ENCODE measurements at places on chromosomes 1 and 21. TPM values are rescaled to one million over a fixed set of nuclear protein-coding genes. Genes with fewer than 3 reads are reported as not detected.

The CA6 gene
- not detected for total RNA-seq

The TMEM82 gene
- total RNA-seq = not detected

The SLC45A1 gene
- 13.8 TPM for total RNA-seq

The FAM43B gene
- not detected for total RNA-seq

The ZMYND12 gene
- total RNA-seq = 0.25 TPM

The SH2D5 gene
- total RNA-seq = 10.4 TPM

The AIM2 gene
- not detected for total RNA-seq

The SLC44A3 gene
- 9.6 TPM for total RNA-seq

- no peak for DNase-seq
These were observed 71.5 kb upstream of the CXADR start for GRCh38 chr21:17441370-17441769.

DNA sequence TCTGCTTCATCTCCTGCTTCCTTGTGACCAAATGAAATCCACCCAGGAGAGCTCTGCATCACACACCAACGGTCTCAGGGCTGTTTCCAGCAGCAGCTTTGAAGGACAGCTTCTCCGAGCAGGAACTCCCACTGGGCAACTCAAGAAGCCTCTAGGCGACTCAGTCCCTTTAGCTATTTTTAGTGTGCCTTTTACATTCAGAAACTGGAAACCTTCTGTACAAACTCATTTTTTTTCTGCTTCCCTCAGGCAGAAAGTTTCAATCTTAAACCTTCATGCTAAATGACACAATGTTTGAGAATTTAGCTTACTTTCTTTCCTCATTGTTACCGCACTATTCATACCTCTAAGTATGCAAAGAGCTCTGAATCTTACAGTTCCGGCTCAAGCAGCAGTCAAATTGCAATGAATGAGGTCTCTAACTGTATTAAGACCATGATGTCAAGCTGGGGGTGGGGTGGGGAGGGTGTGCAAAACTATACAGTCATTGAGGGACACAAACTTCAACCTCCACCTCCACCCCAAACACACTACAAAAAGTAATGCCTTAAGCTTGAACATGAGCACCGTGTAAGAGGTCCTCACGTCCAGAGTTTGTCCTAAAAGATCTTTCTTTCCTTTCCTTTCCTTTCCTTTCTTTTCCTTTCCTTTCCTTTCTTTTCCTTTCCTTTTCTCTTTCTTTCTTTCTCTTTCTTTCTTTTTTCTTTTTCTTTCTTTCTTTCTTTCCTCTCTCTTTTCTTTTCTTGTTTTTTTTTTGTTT is 16.4 kb upstream of the TARBP1 start:
- DNase-seq = no peak

GRCh38 chr1:107820801-107821200 is 144.2 kb downstream of the VAV3 start:
- no peak for DNase-seq

- DNase-seq = no peak
These were observed 113.9 kb downstream of the CAPN8 start for GRCh38 chr1:223551610-223552009.

DNA sequence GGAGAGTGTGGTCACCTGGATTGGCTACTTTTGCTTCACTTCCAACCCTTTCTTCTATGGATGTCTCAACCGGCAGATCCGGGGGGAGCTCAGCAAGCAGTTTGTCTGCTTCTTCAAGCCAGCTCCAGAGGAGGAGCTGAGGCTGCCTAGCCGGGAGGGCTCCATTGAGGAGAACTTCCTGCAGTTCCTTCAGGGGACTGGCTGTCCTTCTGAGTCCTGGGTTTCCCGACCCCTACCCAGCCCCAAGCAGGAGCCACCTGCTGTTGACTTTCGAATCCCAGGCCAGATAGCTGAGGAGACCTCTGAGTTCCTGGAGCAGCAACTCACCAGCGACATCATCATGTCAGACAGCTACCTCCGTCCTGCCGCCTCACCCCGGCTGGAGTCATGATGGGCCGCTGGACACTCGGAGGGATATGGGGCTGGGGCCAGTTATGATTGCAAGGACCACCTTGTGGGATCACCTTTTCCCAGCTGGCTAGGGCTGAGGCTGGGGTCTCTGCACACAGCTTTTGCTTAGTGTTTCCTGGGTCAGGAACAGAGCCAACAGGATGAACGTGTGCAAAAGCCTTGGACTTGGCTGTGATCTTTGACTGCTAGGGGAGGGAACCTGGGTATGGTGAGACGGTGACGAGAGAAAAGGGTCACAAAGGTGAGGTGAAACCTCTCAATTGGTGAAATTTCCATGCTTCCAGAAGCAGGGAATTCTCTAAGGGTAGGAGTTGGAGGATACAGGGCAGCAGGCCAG is 4.3 kb upstream of the GNAI3 start:
- DNase-seq = no peak

- no peak for DNase-seq
These were observed 20.7 kb downstream of the TRIM33 start for GRCh38 chr1:114490274-114490693.

- DNase-seq = no peak
These were observed 14.1 kb downstream of the IFFO2 start for GRCh38 chr1:18942340-18942739.

GRCh38 chr21:44063151-44063912 is 43.9 kb upstream of the PWP2 start:
- DNase-seq = no peak

DNA sequence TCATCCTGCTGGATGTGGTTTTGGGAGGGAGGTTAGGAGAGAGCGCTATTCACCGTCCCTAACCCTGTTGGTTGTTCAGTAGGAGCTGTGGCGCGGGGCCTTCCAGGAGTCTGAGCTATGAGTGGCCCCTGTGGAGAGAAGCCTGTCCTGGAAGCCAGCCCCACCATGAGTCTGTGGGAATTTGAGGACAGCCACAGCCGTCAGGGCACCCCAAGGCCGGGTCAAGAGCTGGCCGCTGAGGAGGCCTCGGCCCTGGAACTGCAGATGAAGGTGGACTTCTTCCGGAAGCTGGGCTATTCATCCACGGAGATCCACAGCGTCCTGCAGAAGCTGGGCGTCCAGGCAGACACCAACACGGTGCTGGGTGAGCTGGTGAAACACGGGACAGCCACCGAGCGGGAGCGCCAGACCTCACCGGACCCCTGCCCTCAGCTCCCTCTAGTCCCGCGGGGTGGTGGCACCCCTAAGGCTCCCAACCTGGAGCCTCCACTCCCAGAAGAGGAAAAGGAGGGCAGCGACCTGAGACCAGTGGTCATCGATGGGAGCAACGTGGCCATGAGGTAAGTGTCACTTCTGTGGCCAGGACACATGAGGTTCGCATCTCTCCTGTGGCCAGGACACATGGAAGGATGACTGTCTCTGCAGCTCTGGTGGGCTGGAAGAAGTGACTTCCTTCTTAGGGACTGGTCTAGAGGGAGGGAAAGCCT is 1.2 kb downstream of the ZC3H12A start:
- no peak for DNase-seq

- peak; percentile 16 for DNase-seq
These were observed 2.3 kb upstream of the IVL start for GRCh38 chr1:152906023-152906565.

DNA sequence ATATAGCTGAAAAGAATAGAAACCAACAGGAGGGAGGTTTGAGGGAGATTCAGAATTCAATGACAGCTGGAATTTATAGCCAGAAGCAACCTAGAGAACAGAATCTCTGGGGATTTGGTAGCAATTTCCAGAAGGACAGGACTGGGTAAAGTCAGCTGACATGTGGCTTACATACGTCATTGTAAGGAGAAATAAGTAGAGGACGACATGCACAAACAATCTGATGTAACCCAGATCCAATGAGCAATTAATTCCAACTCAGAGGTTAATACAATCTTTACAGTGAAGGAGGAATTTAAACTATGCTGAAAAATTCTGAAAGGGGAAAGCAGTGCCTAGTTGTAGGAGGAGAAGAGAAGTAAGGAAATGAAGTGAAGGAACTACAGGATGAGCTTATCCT is 383.9 kb downstream of the PTBP2 start:
- no peak for DNase-seq

DNA sequence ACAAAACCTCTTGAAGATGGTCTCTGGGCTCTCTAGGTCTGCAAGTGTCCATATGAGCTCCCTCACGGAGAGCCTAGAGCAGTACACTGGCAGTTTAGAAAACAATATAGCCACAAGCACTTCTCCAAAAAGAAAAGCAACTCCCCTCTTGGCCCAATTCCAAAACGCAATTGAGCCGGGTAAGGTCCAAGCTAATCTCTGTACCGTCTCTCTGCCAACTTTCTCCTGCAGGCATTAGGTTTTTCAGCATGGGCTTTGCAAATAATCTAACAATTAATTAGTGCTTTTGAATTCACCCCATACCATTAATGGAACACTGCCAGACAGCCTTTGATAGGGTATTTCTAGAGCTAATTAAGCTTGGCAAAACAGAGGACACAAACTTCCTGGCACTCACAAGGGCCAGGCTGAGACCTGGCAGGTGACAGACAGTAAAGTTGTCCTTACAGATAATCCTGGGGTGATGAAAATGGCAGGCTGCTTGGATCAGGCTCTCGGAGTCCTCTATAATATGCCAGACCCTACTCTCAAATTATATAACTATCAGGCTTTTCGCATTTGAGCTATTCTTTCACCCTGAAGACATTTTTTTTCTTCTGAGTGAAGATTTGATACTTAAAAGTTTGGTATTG is 39.8 kb downstream of the TGFBR3 start:
- no peak for DNase-seq

GRCh38 chr1:174676856-174677255 is 229.1 kb downstream of the GPR52 start:
- no peak for DNase-seq

DNA sequence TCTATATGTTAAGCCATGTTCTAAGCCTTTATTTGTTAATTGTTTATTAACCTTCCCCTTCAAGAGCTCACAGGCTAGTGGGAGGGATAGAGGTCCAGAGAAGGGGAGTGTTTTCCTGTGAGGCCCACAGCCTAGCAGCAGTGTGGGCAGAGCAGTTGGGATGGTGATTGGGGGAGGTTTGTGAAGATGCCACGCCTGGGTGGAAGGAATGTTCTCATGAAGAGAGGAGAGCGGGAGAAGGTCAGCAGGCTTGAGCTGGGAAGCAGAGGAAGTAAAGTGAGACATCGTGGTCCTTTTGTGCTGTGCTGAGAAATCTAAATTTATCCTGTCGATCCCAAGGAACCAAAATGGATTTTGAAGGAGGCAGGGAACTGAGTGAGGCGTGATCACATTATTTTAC is 42.6 kb downstream of the TRAPPC10 start:
- DNase-seq = no peak

- no peak for DNase-seq
These were observed 77.7 kb downstream of the GDAP2 start for GRCh38 chr1:117851687-117852086.
